Muscle of back (tissue), 13 donors: ENCODE measurements at places on chromosomes 16 and 17.

DNA sequence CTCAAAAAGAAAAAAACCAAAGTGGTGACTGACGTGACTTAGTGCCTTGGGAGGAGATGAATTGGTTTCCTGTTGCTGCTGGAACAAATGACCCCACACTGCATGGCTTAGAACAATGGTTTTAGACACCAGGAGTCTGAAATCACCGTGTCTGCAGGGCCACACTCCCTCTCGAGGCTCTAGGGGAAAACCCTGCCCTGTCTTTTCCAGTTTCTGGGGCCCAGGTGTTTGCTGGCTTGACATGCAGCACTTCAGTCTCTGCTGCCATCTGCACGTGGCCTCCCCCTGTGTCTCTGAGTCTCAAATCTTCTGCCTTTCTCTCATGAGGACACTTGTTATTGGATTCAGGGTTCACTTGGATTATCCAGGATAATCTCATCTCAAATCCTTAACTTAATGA lies 323.8 kb upstream of the TNRC6C start:
- DNase-seq, result no peak

- DNase-seq, result no peak
Measured at GRCh38 chr16:67393788-67394154, 473 bp upstream of the TPPP3 start.

DNA sequence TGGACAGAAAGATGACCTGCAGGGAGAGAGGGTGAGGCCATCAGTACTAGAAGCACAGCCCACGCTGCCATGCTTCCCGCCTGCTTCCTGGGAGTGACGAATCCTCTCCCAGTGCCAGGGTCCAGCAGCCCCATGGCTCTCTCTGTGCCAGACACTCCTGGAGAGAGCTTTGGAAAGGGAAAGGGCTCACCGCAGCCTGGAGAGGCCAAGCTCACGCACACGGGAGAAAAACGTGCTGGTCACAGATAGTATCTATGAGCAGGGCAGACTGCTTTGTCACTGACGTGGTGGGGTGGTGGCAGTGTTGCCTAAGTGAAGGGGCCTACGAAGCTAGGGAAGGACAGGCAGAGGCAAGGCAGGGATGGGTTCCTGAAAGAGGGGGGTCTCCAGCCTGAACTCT lies 5.4 kb downstream of the WBP2 start:
- DNase-seq, result no peak

DNA sequence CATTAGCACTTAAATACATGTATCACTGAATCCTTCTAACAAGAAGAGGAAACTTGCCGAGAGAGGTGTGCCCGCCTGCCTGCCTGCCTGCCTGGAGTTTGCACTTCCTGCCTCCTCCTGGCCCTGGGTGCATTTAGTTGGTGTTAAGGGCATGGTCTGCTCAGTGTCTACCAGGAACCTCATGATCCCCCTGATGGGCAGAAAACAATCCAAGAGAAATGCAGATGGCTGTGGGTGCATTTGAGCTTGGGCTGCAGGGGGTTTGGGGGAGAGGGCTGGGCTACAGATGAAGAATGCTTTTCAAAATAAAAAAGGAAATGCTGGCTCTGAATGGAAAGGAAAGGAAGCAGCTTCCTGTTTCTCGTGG lies 10.1 kb downstream of the KSR1 start:
- no peak for DNase-seq

DNA sequence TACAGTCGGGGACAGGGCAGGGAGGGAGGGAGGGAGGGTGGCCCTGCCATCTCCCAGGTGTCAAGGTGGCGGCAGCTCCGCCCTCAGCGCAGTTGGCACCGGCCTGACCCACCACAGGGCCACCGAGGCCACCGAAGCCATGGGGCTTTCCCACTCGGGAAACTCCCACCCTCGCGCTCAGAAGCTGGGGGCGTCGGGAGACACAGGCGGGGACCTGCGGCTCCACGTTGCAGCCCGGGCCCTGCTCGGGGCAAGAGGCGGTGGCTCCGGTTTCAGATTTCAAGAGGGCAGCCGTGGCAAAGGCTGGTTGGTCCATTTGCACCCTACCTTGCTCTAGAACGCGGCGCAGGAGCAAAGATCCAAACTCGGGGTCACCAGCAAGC lies 544 bp downstream of the CYB561 start:
- DNase-seq, result no peak
